ENCODE measurements at places on chromosomes 7 and 10. TPM values are rescaled to one million over a fixed set of nuclear protein-coding genes. Genes with fewer than 3 reads are reported as not detected.

MRLN gene
- total RNA-seq = 0.35 TPM

GRCh38 chr10:4708123-4708759, 117.8 kb upstream of the AKR1E2 start:
- no peak for DNase-seq
- H3K27me3 ChIP-seq = peaks cover 39% of the 10 kb centered on the region
- no peak overlapping the region for H3K4me3 ChIP-seq
- no peak overlapping the region for H3K27ac ChIP-seq

DNA sequence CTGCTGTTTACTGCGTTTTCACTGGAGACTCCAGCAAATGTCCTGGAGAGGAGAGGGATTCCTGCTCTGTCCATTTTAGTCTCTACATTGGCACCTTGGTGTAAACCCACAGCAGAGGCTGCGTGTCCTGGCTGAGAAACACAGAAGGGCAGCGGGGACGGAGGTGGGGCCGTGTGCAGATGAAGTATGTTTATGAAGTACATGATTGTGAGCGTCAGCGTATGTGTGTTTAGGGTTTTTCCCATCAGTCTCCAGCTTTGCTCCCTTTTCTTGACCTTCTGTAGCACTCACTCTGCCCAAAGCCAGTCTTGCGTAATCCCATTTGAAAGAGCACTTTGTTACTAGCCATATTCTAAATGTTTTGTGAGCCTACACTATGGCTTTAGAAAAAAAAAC, 750.7 kb upstream of the SORCS1 start:
- H3K4me3 ChIP-seq = no peak overlapping the region
- H3K36me3 ChIP-seq = no peaks in the 10 kb centered on the region
- H3K27me3 ChIP-seq = no peaks in the 10 kb centered on the region

- peak overlapping the region; percentile 87 for H3K4me3 ChIP-seq
- H3K36me3 ChIP-seq = no peaks in the 10 kb centered on the region
- H3K27ac ChIP-seq = peak overlapping the region; percentile 21
Measured at GRCh38 chr7:98870121-98870651, 372 bp upstream of the TMEM130 start.

FGFR2 gene
- total RNA-seq = 0.82 TPM

DNA sequence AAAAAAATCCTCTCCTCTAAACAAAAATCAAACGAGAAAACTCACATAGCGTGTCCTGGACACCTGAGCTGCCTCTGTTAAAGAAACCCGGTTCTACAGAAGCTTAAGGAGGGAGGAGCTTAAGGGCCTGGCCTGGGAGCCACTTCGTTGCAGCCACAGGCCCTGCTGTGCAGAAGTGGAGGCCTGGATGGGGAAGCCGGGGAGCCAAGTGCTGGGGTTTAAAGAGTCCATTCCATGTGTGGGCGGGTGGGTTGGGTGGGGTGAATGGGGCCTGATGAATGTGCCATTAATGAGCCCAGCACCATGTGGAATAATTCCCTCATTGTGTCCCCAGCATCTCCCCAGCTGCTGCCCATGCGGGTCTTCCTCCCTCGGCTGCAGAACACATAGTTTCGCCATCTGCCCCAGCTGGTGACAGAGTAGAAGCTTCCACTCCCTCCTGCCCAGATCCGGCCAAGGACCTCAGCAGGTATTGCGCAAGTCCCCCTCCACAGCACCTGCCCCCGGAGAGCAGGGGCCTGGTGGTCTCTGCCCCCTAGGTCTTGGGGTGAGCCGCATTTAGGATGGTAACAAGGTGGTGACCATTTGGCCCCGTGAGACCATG, 127.8 kb upstream of the BTBD16 start:
- peaks cover 22% of the 10 kb centered on the region for H3K27me3 ChIP-seq
- H3K36me3 ChIP-seq = no peaks in the 10 kb centered on the region
- no peak for DNase-seq
- H3K27ac ChIP-seq = no peak overlapping the region
- no peaks in the 10 kb centered on the region for H3K4me1 ChIP-seq

GRCh38 chr10:22369434-22370072, 24.3 kb downstream of the SPAG6 start:
- no peak for DNase-seq
- no peak overlapping the region for H3K27ac ChIP-seq
- H3K27me3 ChIP-seq = peaks cover 11% of the 10 kb centered on the region
- no peaks in the 10 kb centered on the region for H3K36me3 ChIP-seq

WIPF3 gene
- not detected for total RNA-seq

IFIT2 gene
- 19.5 TPM for total RNA-seq

POMZP3 gene
- total RNA-seq = 14.6 TPM

DNA sequence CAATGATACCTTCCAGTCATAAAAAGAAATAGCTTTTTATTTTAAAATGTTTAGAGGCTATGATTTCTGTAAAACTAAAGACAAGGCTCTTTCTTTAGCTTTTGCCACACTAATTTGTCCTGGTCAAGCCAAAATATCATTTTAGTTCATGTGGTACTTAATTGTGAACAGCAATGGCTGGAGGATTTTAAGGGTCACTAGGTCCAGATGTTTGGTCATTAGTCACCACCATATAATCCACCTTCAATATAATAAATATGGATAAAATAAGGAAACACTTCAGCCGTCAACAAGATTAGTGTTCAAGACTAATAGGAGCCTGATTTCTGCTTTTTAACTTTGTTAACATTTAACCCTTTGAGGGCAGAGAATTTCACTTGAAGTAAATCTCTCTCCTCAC, 50.0 kb upstream of the HGF start:
- no peak overlapping the region for H3K4me3 ChIP-seq
- no peaks in the 10 kb centered on the region for H3K4me1 ChIP-seq
- DNase-seq = no peak
- no peaks in the 10 kb centered on the region for H3K27me3 ChIP-seq
- H3K36me3 ChIP-seq = no peaks in the 10 kb centered on the region

SUN3 gene
- total RNA-seq = not detected

ANKRD61 gene
- not detected for total RNA-seq

GRCh38 chr7:137006293-137006692, 137.8 kb downstream of the CHRM2 start:
- H3K4me3 ChIP-seq = no peak overlapping the region
- DNase-seq = no peak
- H3K27me3 ChIP-seq = no peaks in the 10 kb centered on the region
- no peaks in the 10 kb centered on the region for H3K36me3 ChIP-seq
- no peak overlapping the region for H3K27ac ChIP-seq

DNA sequence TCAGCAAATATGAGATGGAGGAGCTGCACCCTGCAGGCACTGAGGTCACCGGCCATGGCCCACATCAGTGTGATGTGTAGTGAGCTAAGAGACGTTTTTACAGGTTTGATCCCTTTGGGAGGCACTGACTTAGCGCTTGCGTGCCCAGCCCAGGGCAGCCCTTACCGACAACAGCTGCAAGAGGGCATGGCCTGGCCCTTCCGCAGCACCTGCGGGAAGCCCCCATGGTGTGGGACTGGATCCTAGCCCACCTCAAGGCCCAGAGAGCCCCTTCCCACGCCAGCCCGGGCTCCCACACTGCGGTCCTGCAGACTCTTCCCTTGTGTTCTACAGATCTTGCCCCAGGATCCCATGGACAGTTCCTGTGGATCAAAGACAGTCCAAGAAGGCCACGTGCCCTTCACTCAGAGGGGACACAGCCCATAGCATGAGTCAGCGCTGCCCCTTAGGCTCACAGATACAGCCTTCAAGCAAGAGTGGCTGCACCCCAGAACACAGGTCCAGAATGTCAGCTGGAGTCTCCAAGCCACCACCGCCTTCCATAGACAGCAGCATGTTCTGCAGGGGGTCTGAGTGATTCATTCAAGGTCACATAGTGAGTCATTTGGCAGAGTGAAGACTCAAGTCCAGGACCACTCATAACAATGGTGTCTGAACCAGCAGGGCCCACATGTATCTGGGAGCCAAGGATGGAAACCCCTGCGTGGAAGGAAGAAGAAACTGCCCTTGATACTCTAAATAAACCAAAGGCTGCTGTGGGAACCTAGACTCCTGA, 25.4 kb downstream of the TLL2 start:
- H3K4me3 ChIP-seq = no peak overlapping the region
- H3K4me1 ChIP-seq = no peaks in the 10 kb centered on the region

DNA sequence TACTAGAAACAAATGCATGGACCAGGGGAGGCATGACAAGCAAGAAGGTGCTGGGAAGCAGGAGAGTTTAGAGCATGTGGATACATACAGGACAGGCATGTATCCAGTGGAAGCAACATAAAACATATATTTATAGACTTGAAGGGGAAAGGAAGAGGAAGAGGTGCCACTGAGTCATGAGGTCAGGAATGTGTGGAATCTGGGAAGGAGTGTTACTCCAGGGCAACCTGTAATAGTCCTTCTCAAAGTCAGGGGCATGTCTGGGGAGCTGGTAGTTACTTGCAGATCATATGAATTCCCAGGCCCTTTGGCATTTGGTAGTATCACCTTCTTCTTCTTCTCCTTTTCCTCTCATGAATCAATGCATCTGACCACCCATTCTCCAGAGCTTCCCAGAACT, 246.6 kb downstream of the XPNPEP1 start:
- no peaks in the 10 kb centered on the region for H3K36me3 ChIP-seq
- no peak overlapping the region for H3K27ac ChIP-seq
- no peak overlapping the region for H3K4me3 ChIP-seq
- H3K27me3 ChIP-seq = no peaks in the 10 kb centered on the region
- DNase-seq = no peak

GRCh38 chr10:22954970-22955369, 27.1 kb downstream of the ARMC3 start:
- no peak overlapping the region for H3K4me3 ChIP-seq
- H3K4me1 ChIP-seq = peaks cover 3% of the 10 kb centered on the region
- DNase-seq = no peak

DNA sequence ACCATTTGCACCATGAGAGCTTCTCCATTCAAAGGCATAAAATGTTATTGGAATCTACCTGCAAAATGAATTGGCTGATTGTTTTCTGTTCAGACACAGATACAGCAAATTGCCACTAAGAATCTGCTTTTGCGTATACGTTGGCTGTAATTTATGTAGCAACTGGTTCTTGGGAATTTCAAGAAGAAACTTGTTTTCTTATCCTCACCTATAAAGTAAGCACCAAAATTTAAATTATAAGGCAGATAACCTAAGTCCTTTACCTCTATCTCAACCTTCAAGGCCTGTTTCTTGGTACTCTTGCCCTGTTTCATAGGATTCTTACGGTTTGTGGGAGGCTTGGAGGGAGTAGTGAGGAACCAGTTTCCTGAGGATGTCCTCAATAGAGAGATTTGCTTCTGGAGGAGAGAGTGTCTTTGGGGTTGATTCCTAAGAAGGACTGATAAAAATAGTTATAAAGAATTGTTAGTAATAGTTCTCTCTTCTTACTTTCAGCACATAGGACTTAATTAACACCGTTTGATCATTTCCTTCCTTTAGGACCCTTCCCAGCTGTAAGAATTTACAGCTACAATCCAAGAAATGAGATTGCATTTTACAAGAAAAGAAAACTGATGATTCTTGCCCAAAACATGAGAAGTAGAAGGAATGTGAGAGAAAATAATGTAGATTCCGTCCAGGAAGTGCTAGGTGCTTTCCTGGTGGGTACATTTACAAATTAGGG, 2.0 kb downstream of the STAMBPL1 start:
- H3K27ac ChIP-seq = peak overlapping the region; percentile 93
- peak overlapping the region; percentile 96 for H3K4me3 ChIP-seq
- no peaks in the 10 kb centered on the region for H3K27me3 ChIP-seq
- H3K4me1 ChIP-seq = peaks cover 42% of the 10 kb centered on the region
- H3K36me3 ChIP-seq = no peaks in the 10 kb centered on the region

ADGRA1 gene
- not detected for total RNA-seq

DNA sequence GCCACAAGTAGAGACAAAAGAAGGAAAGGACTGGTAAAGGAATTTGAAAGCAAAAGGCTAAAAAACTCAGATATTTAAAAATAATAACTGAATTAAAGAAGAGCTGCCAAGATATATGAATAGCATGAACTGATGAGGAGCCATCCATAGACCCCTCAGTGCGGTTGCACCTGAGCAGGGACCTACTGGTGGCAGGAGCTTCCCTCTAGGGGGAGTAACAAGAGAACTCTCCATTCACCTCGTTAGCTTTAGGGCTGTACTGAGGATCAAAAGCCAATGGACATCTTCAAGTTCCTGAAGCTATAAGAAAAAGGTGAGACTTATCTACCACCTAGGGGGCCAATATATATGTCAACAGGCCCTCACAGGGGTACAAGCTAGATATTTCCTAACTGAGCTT, 27.8 kb upstream of the DOCK1 start:
- no peak overlapping the region for H3K27ac ChIP-seq
- H3K36me3 ChIP-seq = no peaks in the 10 kb centered on the region
- H3K4me1 ChIP-seq = no peaks in the 10 kb centered on the region
- H3K27me3 ChIP-seq = no peaks in the 10 kb centered on the region
- no peak for DNase-seq
- no peak overlapping the region for H3K4me3 ChIP-seq

SRGN gene
- 467 TPM for total RNA-seq

DNA sequence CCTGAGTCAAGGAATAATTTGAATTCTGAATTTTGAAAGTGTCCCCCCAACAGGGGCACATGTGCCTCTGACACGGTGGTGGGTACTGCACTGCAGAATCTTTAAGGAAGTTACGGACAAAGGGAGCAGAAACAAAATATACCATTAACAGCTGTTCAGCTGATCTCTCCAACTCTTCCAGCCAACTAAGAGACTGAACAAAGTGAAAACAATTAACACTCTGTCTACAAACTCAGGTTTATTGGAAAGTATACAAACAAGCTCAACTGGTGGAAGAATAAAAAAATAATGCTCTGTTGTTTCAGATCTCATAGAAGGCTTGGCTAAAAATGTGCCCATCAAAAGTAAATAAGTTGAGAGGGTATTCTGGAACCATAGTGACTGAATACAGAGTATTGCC, 34.4 kb downstream of the ASB4 start:
- no peak for DNase-seq
- H3K4me1 ChIP-seq = no peaks in the 10 kb centered on the region
- H3K36me3 ChIP-seq = no peaks in the 10 kb centered on the region
- no peak overlapping the region for H3K4me3 ChIP-seq
- H3K27ac ChIP-seq = no peak overlapping the region

GRCh38 chr7:7701527-7701926, 16.9 kb downstream of the RPA3 start:
- peaks cover 24% of the 10 kb centered on the region for H3K4me1 ChIP-seq
- H3K27ac ChIP-seq = peak overlapping the region; percentile 78
- no peaks in the 10 kb centered on the region for H3K27me3 ChIP-seq

IKZF5 gene
- 56.1 TPM for total RNA-seq

DNA sequence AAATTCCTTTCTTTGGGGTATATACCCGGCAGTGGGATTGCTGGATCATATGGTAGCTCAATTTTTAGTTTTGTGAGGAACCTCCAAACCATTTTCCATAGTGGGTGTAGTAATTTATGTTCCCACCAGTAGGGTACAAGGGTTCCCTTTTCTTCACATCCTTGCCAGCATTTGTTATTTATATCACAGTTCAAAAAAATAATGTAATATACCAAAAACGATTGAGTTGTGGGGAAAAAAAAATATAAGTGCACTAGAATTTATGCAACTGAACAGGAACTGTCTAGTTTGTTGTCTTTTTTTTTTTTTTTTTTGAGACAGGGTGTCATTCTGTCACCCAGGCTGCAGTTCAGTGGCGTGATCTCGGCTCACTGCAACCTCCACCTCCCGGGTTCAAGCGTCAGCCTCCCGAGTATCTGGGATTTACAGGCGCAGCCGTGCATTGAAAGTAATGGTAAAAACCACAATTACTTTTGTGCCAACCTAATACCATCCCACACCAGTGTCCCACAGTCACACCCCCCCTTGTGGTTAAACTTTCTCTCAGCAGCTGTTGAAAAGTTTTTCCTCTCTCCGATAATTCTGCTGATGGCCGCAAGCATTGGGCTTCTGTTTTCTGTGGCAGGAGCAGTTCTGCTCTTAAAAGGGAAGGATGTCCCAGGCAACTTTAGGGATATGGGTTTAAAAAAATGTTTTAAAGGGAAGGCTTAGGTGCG, 6.8 kb upstream of the LAT2 start:
- H3K36me3 ChIP-seq = no peaks in the 10 kb centered on the region
- DNase-seq = no peak

- H3K4me3 ChIP-seq = peak overlapping the region; percentile 73
- no peaks in the 10 kb centered on the region for H3K27me3 ChIP-seq
- H3K27ac ChIP-seq = peak overlapping the region; percentile 90
Measured at GRCh38 chr10:131930586-131931330, 29.9 kb downstream of the PPP2R2D start.

All from T-helper 17 cell (primary cell).